H4 (cell line): ENCODE measurements at places on chromosomes 12 and 14. TPM values are rescaled to one million over a fixed set of nuclear protein-coding genes. Genes with fewer than 3 reads are reported as not detected.

DNA sequence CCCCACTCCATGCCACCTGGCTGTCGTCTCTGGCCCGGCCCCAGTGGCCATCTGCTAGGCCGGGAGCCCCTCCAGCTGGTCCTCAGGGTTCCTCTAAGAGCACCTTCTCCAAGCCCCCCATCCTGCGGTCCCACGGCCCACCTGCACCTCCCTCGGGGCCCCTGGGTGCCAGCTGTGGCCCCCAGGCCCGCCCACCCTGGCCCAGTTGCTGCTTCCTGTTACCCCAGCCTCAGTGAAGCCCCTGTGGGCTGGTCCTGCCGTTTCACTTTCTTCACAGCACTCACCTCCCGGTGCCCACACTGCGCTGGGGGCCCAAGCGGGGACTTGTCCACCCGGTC, 27.6 kb upstream of the NUDT14 start:
- DNase-seq: no peak

GRCh38 chr12:100553936-100554335, 19.5 kb upstream of the GAS2L3 start:
- no peak for DNase-seq

The PTCSC3 gene
- total RNA-seq: not detected in 2 replicates

The CYP46A1 gene
- not detected in 2 replicates for total RNA-seq

GRCh38 chr14:92105893-92106142, 564 bp downstream of the ATXN3 start:
- peak; percentile 20 for DNase-seq

- DNase-seq: peak; percentile 17
These were observed 512.4 kb upstream of the TMPO start for GRCh38 chr12:98002887-98003493.

- no peak for DNase-seq
These were observed 142.1 kb downstream of the ANO4 start for GRCh38 chr12:100936661-100937060.

DNA sequence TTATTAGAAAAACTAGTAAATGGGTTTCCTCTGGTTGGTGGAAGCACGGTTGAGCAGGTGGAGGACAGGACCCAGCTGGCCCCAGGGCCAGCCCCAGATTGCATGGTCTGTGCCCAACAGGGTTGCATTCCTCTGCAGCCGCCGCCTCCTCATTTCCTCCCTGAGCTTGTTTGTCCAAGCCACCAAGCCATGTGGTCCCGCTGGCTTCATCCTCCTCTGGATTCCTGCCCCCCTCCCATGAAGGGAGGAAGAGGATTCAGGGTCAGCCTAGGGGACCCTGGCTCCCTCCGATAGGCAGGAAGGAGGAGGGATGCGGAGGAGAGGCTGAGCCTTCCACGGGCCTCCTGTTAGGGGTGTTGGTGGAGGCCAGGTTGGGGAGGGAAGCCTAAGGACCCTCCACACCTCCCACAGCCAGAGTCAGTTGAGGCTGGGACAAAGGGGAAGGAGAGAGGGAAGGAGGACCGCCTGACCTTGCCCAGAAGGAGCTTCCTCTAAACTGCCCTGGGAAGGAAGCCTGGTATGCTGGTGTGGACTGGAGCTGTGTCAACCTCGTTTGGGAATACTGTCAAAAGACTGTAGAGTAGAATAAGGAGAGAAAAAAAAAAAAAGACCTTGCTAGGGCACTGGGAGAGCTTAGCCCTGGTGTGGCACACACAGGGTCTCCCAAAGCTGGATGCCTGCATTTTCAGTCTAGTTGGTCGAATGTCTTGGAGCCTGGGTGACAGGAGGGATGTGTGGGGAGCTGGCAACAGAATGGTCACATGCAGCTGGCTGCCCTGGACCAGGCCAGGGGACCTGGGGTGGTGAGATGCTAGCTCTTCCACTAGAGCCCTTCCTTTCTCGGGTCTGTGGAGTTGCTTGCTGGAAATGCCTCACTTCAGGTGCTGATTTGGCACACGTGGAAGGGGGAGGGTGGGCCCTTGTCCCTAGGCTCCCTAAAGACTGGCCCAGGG, 42.4 kb downstream of the PLEKHG3 start:
- no peak for DNase-seq

DNA sequence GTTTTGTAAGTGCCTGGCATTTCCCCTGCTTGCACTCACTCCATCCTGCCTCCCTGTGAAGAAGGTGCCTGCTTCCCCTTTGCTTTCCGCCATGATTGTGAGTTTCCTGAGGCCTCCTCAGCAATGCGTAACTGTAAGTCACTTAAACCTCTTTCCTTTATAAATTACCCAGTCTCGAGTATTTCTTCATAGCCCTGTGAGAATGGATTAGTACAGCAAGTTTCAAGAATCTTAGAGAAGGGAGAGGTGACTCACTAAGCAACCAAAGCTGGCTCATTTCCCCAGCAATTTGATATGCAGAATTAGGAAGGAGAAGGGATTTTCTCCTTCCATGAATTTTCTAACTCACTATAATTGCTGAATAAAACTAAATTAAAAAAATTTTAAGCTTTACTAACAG, 251.0 kb upstream of the FOXG1 start:
- DNase-seq: peak; percentile 85

DNA sequence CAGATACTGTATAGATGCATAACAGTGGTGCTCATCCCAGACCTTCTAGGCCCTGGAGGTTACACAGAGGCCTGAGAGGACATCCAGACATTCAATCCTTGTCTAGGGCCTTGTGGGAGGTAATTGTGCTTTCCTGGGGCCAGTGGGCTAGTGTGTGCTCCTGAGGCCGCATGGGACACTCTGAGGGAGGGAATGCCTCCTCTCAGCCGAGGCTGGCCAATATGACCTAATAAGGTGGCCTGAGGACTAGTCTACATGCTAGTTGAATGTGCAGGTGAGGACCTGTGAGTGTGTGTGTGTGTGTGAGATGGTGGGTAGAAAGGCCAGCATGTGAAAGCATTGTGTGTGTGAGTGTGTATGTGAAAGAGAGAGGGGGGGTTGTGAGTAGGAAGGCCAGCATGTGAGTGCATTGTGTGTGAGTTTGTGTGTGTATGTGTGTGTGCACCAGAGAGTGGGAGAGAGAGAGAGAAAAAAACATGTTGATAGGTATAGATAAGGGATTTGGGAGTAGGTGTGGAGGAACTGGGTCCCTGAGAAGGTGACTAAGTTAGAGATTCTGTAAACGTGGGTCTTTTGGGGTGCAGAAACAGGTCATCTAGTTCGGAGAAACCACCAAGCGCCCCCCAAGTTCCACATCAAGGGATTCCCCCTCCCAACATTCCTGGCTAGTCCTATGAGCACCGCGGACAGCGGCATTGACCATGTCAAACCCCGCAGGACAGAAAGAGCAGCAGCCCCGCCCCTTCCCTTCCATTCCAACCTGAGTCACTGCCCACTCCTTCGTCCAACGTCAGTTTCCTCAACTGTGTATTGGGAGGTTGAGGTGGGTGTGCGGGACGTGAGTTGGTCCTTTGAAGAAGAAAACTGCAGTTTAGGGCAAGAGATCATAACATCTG, 9.7 kb upstream of the KRT81 start:
- no peak for DNase-seq

The KRT71 gene
- total RNA-seq: not detected in 2 replicates

- peak; percentile 90 for DNase-seq
These were observed 116.1 kb downstream of the SCARB1 start for GRCh38 chr12:124747426-124748161.

- no peak for DNase-seq
These were observed 55.4 kb downstream of the SETD3 start for GRCh38 chr14:99425272-99425681.

GRCh38 chr12:108478611-108479206, 36.4 kb upstream of the FICD start:
- DNase-seq: peak; percentile 46

GRCh38 chr12:95582230-95583058, 31.2 kb upstream of the USP44 start:
- peak; percentile 46 for DNase-seq

The RGS6 gene
- 0.14 TPM in 1 of 2 replicates, not detected in the other for total RNA-seq

GRCh38 chr14:99615497-99616157, 11.6 kb upstream of the CCDC85C start:
- DNase-seq: no peak

The ARHGEF40 gene
- 11.2 and 15.4 TPM in 2 replicates for total RNA-seq

The GYS2 gene
- total RNA-seq: not detected in 2 replicates

DNA sequence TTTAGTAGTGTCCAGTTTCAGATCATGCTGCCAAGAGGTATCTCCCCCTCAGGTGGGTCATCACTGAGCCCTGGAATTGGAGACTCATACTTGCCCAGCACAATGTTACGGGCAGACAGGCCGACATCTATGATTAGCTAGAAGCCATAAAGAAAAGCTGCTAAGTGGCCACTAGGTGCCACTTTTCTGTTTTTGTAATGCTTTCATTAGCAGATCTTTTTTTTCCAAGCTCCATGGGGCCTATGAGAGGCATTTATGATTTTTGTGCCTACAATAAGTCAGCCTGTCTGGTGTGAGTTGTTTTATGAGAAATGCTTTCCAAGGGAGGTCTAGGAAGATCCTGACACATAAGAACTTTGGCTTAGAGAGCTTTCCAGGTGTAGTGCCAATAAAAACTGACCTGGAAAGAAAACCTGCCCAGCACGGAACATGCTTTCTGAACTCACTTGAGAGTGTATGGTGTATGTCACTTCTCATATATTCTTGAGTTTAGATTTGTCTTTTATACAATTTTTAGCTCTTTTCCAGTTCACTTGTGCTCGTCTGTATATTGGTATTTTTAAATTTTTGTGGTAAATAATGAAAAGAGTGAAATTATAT, 21.8 kb upstream of the SMCO2 start:
- DNase-seq: peak; percentile 19

GRCh38 chr14:104700225-104700651, 10.8 kb downstream of the INF2 start:
- DNase-seq: no peak

The FSCB gene
- 0.02 TPM in 1 of 2 replicates, not detected in the other for total RNA-seq

- DNase-seq: no peak
These were observed 36.0 kb downstream of the NTF3 start for GRCh38 chr12:5467931-5468330.

DNA sequence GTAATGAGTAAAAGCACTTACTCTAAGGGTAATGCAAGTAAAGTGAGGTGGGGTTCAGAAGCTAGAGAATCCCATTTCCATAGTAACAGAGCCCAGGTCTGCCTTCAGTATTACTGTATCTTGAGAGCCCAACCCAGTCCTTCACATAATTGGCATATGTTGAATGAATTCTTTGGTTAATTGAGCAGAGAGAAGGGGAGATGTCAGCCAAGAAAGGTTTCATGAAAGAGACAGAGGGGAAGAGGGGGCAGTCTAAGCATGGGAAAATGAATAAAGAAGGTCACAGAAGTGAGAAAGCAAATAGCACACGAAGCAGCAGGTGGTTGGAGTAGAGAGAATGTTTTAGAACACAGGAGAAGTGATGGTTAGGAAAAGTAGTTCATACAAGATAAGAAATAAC, 371.1 kb downstream of the SEC23A start:
- DNase-seq: no peak

GRCh38 chr12:47989666-47990065, 14.6 kb downstream of the COL2A1 start:
- DNase-seq: no peak

DNA sequence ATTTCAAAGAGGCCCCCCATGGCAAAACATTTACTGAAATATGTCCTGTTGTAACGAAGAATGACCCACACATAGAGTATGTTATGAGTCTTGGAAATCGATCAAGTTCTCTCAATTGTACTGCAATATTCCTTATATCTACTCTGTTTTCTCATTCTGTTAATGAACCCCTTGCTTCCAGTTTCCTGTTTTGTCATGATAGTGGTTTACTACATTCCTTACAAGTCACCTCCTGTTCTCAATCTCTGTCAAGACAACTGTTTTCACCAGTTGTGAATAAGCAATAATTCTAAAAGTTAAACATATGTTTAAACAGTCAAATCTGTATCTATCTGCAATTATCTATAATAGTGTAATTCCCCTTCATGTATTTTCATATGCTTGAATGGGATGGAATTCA, 16.4 kb upstream of the ARID2 start:
- DNase-seq: no peak

The LMO3 gene
- total RNA-seq: 0.27 and 2.9 TPM in 2 replicates

GRCh38 chr14:71137536-71138447, 230.5 kb downstream of the PCNX1 start:
- DNase-seq: no peak

The OVCH1 gene
- not detected in 2 replicates for total RNA-seq
